Activated T-cell treated with anti-CD3 and anti-CD28 coated beads for 1 hour (primary cell): ENCODE measurements at places on chromosomes 16 and 17.

DNA sequence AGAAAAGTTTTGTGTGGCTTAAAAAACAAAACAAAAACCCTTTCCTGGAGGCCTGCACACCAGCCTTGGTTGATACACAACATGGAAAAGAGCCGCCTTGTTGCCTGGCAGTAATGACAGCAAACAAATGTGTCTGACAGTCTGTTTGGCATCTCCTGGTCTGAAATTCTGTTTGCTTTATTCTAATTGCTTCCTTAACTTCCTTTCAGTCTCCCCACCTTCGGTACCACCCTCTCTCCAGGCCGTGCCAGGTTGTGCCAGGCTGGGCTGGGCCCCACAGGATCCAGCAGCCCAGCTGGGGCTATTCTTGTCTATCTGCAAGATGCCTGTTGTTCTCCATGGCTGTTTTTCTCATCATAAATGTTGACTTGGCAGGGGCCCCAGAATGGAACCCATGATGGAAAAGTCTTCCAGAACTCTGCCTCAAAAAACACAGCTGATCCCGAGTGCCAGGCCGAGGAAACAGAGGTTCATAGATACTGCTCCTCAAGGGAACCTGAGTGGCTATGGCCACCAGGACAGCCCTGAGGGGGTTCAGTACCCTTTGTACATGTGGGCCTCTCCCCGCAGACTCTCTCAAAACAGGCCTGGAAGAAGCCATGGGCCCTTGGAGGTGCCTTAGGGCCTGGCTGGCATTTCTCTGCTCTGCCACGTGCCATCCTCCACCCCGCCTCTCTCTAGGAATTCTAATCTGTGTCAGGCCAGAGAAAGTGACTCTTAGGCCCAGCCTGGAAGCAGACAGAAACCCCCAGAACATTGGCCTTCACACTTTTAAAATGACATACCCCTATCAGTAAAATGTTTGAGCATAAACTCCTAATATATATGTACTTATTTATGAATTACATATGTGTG is 50.5 kb downstream of the YPEL2 start:
- DNase-seq: no peak

- DNase-seq: no peak
Measured at GRCh38 chr16:11211977-11212797, 43.8 kb downstream of the SOCS1 start.

DNA sequence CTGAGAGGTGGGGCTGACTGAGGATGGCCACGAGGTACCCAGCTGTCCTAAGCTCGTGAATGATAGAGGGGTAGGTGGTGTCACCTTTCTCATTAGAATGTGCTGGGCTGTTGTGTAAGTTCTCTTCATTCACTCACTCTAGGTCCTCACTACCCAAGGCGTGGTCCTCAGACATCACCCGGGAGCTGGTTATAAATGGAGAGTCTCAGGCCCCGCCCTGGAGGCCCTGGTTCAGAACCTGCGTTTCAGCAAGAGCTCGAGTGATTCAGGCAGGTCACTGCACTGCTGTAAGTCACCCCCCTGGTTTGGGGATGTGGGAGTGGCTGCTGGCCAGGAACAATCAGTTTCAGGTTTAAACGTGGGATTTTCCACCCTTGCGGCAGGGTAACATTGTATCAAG is 139.8 kb downstream of the FOXL1 start:
- no peak for DNase-seq

- DNase-seq: peak; percentile 37
Measured at GRCh38 chr17:50269477-50270434, 4.5 kb upstream of the TMEM92 start.

GRCh38 chr17:35212668-35213067 is 18.5 kb upstream of the SLC35G3 start:
- no peak for DNase-seq

- no peak for DNase-seq
Measured at GRCh38 chr16:55655897-55656681, at the start of gene SLC6A2. SLC6A2 (plus strand) TSS chr16:55655988; CDS start chr16:55656695, 707 bp downstream.

DNA sequence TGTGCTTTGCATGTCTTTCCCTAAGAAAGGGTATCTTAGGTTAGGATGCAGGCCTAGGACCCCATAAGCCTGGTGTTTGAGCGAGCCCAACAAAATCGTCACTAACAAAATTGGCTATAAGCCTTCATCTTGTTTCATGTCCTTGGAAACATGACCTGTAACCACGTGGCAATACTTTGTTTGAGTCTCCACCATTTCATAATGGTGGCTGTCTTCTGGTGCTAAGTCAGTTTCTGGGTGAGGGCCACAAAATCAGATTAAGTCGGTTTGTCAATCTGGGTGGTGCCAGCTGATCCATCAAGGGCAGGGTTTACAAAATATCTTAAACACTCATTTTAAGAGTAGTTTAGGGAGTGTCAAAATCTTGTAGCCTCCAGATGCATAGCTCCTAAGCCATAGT is 33.0 kb downstream of the C16orf54 start:
- DNase-seq: no peak

DNA sequence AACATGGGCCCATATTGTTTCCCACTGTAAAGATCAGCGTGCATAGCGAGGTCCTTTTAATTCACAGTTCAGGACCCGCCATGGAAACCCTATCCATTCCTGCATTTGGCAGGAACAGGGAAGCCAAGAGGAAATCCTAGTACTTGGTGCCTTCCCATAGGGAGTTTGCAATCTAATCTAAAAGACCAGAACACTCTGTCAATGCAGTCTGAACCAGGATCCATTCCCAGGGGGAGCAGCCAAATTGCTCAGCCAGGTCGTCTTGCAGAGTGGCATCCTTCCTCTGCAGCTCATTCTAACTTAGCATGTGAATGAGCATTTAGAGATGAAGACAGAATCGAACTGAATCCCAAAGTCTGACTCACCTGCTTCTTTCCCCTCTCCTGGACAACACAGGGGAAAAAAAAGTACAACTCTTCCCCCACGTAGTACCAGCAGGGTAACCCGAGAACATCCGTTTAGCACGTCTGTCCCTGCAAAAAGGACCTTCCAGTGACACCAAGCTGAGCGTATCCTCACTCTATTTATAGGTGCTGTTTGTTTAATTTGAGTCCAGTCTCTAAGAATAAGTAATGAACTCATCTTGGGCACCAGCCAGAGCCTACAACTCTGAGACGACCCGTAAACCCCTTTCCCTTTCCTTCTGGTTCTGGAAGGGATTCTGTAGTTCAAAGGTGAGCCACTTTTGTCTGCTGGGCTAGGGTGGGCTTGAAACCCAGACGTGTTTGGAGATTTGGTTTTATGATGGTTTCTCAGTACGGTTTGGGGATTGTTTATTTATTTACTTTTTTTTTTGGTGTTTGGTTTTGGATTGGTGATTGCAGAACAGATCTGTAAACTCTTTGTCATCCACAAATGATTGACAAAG is 74.5 kb downstream of the ERCC4 start:
- DNase-seq: no peak

DNA sequence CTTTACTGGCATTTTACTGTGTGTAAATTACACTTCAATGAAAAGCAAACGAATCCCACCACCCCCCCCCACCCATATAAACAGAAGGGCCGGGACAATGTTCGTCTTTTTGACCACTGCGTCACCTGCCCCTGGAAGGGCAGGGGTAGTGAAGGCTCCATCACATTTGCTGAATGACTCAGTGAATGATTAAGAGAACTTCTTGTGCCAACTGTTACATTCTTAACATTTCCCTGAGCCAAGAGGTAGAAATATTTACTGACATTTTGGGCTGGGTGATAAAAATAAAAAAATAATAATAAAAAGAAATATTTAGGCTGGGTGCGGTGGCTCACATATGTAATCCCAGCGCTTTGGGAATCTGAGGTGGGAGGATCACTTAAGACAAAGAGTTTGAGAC is 24.1 kb downstream of the C16orf96 start:
- DNase-seq: no peak

DNA sequence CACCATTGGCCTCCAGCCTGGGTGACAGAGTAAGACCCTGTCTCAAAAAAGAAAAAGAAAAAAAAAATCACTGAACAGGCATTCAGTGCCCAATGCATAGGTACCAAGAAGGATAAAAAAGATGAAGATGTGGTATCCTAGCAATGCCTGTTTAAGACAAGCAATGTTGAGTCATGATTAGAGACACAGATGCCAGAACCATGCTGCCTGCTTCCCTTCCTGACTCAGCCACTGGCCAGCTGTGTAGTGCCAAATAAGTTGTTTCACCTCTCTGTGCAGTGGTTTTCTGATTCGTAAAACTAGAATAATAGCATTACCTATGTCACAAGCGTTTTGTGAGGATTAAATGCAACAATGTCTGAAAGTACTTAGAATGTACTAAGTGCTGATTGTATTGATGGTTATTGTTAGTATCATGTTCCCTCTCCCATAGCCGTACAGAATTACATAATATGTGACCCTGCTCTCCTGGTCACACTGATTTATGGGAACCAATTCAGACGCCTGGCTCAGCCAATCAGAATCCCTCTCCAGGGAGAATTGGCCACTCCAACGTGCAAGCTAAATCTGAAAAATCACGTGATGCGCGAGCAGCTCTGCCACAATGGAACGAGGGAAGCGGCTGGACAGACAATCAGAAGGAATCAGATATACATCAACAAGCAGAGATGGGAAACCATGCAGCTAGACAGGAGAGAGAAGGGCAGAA is 241.9 kb downstream of the SLC39A11 start:
- no peak for DNase-seq

DNA sequence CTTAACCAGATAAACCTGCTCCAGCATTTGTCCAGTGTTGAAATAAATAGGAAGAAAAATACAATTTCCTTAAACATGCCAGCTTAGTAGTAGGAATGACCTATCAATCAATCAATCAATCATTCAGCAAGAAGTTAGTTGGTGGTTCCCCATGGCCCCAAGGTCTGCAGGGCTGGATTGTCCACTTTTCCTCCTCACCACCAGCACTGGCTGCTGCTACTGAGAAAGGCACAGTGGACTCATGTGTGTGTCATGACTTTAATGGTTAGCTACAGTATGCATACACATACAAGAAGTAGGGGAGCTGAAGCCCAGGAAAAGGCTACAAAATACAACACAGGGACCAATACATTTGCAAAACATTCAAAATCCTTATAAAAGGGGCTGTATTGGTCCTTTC is 4.4 kb downstream of the SETD6 start:
- no peak for DNase-seq
